Hematopoietic multipotent progenitor cell treated with erythropoietin and hydrocortisone succinate and interleukin-3 and kit ligand, for 4 days (in vitro differentiated cells): ENCODE measurements at places on chromosomes 2 and 18.

- DNase-seq = no peak
These were observed 68.2 kb upstream of the CAB39 start for GRCh38 chr2:230644356-230644935.

DNA sequence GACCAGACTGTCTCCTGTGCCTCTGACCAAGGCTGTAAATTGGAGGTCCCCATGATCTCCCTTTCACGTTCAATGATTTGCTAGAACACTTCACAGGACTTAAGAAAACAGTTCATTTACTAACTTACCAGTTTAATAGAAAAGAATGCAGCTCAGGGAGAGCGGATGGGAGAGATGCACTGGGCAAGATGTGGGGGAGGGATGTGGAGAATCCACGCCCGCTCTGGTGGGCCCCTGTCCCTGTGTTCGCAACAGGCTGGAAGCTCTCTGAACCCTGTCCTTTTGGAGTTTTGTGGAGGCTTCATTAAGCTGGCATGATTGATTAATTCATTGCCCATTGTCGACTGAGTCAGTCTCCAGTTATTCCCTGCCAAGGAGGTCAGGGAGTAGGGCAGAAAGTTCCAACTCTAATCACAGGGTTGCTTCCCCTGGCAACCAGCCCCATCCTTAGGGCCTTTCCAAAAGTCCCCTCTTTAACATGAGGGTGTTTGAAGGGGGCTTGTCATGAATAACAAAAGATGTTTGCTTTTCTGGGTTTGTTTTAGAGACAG is 257.1 kb downstream of the ACKR3 start:
- DNase-seq = no peak

DNA sequence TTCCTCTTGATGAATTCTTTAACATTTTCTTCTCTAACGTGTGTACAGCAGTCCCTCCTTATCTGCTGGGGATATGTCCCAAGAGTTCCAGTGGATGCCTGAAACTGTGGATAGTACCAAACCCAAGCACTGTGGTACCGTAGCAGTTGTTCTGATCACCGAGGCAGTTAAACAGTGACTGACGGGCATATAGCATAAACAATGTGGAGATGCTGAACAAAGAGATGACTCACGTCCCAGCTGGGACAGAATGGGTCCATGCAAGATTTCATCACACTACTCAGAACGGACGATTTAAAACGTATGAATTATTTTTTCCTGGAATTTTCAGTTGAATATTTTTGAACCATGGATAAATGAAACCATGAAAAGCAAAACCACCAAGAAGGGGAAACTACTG is 54.5 kb upstream of the SPAG16 start:
- DNase-seq = no peak

- DNase-seq = no peak
These were observed 26.5 kb downstream of the CRYGD start for GRCh38 chr2:208097801-208098200.

DNA sequence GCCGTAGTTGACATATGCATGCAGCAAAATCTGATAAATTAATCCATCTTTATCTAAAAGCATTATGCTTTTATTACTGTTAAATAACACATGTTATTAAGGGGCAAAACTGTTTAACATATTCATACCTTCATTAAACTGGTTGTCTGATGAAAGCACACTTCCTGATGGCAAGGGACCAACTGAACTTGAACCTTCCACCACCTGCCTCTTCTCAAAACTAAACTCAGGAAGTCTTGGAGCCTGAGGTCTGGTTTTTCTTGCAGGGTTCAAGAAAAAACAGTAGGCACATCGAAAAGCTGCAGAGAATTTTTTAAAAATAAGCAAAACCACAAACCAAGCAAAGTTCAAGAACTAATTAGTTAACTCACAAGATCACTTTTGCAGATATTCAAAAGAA is 64.9 kb downstream of the LNPK start:
- no peak for DNase-seq

DNA sequence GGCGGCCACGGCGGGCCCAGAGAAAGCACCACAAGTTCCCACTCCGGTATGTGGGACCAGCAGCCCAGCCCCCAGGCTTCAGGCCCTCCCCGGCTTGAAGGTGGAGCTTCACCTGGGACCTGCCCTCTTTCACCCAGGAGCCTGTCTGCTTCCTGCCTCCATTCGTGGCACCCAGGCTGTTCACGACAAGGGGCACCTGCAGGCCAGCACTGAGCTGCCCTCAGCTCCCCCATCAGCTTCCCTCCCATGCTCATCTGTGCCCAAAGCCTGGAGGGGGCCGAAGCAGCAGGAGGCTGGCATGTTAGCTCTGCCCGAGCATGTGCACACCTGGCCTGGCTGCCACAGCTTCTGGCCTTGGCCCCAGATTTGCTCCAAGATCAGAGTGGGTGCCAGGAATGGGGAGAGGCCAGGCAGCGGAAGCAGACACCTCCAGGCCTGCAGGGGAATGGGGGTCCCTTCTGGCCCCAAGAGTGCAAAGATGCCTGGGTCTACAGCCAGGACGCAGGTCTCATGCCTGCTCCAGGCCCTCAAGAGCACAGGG is 312.4 kb upstream of the SYT4 start:
- DNase-seq = no peak

DNA sequence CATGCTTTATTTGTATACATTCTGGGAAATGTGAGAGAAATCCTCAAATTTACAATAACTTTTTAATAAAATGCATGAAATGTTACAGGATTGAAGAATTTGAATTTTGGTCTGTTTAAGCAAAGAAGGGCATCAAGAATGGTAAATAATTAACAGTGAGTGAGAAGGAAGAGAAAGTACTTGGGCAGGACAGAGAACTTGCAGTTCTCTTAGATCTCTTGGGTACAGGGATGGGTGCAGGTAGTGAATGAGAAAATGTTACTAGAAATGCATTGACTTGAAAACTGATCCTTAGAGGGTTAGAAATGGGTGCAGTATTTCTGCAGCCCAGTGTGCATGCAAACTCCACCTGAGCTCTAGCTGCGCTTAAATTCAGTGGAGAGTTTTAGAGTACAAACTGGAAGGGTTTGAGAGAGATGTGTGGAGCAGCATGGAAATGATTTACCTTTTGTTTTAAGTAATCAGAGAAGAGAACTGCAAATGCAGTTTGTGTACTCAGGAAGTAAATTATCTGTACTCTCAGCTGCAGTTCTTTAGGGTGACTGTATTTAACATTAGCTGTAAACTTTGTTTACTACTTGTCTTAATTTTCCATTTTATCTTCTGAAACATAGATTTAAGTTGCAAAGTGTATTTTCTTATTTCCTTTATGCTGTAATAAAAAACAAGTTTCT is 51.0 kb upstream of the RAB27B start:
- DNase-seq = no peak

DNA sequence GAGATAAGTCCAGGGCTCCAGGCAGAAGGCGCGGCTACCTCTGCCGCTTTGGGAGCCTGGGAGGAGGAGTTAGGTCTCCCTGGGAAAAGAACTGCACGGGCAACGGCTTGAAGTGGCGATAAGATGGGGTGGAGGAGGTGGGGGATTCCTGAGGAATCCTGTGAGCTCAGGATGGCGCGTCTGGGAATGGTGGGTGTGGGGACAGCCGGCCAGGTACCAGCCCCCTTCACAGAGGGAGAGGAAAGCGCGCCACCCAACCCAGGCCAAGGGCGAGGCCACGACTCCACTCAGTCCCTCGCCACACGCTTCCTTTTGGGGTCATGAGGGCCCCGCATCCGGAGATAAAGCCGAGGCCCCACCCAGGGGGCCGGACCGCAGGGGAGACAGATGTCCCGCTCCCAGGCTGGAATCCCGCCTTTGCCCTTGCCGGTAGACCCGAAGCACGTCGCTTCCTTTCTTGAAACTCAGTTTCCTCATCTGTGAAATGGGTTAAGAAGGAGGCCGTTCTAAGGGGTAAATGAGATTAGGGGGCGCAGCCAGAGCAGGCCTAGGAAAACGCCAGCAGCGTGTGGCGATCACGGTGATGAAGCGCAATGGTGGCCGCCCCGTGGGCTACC is 1.7 kb upstream of the CTDSP1 start:
- peak; percentile 98 for DNase-seq

DNA sequence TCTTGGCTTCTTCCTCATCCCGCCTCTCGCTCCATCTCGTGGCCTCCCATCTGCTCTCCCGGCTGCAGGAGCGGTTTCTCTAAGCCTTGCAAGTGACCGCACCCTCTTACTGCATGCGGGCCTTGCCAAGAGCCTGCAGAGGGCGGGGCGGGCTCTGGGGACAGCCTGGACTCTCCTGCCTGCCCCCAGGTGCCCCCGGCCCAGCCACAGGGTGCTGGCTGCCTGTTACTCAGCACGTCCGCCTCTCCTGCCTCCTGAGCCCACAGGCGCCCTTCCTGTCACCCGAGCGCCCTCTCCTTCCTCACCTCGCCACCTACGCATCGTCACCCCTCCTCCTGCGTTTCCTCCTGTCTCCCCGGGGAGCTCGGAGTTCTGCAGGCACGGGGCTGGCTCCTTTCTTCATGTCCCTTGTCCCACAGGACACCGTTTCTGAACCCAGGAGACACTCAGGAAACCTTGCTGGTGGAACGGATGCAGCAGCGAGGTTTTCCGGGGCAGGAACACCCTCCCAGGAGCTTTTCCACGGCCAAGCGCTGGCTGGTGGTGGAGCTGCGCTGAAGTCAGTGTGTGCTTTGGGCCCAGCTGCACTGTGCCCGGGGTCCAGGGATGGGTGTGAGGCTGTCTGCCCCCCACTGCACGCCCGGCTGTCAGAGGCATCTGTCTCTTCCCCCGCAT is 28.5 kb downstream of the HPCAL1 start:
- DNase-seq = peak; percentile 80

DNA sequence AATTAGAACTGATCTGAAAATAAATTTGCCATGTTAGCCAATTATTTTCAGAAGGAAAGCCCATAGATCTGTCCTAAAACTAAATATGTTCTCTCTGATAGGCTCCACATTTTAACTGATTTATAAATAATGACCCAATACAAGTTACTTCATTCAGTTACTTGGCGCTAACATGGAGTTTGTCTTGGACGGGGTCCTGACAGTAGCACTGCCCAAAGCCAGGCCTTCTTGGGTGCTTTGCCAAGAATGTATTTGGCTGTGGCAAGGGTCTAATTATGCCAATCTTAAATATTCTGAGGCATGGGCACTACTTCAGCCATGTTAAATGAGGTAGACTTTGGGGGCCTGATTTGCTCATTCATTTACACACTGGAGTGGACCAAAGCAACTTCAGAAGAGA is 135.0 kb upstream of the PKDCC start:
- no peak for DNase-seq

DNA sequence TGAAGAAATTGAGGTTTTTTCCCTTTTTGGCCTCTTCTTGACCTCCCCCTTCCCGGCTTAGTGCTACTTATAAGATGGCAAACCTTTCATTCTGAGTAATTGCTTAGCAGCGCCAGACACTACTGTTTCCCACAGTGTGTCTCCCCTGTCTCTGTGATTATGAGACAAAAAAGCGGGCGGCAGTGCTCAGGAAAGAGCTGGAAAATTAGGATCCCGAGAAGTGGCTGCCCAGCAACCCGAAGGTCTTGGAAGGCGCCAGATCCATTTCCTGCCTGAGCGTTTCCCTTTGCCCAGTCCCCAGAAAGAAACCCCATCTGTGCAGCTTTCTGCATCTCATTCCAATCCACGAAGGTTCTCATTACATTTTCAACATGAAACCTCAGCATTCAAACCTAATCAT is 191.9 kb upstream of the APCDD1 start:
- no peak for DNase-seq

DNA sequence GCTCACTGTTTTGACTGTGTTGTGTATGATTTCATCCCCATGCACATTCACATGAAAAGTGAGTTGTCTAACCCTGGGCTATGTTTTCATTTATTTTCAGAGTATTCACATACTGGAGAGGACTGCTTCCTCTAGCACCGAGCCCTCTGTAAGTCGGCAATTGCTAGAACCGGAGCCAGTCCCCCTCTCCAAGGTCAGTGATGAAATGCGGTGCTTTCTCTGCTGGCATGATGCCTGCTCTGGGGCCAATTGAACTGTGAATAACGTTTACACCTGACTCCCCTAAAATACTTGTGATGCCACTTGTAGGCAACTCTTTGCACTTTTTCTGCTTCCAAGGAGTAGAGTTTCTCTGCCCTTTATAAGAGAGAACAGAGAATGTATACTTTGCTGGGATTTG is 126.9 kb downstream of the PRKRA start:
- DNase-seq = peak; percentile 10

DNA sequence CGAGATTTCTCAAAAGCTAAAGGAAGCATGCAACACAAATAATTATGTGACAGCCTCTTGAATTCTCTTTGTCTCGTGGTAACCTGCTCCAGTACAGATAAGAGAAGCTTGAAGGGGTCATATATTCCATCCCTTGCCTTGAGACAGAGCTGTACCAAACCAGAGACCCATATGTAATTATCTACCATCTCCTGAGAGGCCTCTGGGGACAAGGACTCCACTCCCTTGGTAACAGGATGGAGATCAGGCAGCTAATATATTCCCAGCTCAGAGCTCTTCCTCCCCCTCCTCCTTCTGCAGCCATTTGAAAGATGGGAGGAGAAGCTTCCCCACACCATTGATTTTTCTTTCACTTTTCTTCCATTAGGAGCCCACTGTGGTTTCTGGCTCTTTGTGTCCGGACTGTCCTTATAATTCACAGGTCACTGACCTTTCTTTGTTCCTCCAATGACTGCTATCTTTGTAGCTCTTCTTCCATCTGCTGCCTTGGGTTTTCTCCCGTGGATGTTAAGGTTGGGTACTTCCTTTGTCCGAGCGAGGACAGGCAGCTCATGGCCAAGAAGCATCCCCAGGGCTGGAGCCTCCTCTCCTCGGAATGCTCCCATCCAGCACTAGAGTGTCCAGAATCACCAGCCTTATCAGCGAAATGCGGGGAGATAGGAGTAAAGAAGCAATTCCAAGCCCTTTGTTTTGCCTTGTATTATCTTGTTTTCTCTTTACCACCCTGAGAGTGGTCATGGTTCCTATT is 72.6 kb upstream of the STPG4 start:
- peak; percentile 64 for DNase-seq

DNA sequence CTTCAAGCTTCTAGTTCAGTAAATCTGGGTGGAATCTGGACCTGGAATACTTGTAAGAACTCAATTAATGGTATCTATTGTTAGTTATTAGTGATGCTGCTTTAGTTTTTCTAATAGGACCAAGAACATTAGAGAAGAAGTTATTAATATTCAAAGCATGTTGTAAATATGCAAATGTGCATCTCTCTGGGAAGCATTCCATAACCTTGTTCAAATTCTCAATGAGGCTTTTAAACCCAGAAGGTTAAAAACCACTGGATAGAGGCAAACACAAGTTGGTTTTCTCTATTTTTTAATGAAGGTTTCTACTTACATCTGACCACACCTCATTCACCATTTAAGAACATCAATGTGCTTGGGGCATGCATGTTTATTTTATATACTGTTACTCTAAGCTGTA is 16.1 kb upstream of the ACVR1C start:
- no peak for DNase-seq

DNA sequence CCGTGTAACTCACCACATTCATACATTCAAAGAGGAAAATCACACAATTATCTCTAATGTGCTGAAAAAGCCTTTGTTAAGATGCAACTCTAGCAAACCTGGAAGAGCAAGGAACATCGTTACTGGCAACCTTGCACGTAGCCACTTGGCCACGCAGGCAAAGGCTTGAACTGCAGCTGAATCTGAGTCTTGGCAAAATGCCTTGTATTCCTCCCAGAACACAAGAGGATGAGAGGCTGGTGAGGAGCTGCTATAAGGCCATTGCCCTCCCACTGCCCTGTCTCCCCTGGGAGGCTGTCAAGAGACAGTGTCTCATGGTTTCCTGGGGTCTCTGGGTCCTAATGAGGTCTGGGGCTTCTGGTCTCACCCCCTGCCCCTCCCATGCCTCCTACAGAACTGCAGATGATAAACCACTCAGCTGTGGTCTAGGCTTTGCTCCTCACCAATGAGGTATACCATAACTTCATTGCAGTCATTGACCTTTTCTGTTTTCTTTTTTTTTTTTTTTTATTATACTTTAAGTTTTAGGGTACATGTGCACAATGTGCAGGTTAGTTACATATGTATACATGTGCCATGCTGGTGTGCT is 141.4 kb downstream of the SPP2 start:
- DNase-seq = peak; percentile 2
